ENCODE measurements at places on chromosomes 2 and 18.

- DNase-seq, result no peak
Observed at GRCh38 chr2:63287956-63288355, 237.3 kb downstream of the OTX1 start.

- no peak for DNase-seq
Observed at GRCh38 chr2:25402477-25402876, 60.8 kb upstream of the DNMT3A start.

- DNase-seq, result peak; percentile 13
Observed at GRCh38 chr2:62383846-62384245, 122.1 kb downstream of the TMEM17 start.

DNA sequence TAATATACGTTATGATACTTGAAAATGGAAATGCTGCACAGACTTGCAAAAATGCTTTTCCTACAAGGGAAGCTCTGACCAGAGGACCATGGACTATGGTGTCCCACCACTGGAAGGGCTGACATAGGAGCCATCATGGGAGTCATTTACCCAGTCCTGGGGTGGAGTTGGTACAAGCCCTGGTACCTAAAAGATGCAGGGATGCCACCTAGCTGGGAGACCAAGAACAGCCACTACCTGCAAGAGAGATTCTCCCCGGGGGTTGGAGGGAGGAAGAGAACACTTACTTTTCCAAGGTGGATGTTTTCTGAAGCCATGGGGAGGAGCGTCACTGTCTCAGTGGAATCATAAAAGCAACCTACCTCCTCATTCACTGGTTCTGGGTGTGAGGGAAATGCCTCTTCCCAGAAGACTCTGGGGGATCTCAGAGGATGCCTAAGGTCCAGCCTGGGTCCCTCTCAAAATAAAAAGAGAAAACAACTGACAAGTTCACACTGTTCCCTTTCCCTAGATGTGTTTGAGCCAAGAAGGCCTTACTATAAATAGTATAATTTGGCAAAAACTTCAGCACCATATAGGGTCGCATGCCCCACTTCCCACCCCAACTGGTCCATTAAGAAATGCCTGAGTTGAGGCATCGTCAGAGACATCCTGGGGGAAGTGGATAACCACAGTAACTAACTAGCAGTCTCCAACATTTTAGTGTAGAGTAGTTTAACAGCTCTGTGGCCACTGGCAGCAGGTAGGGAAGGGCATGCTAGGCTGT lies 39.9 kb downstream of the REEP1 start:
- peak; percentile 27 for DNase-seq

- DNase-seq, result no peak
Observed at GRCh38 chr2:80292474-80292873, 12.1 kb downstream of the LRRTM1 start.

DNA sequence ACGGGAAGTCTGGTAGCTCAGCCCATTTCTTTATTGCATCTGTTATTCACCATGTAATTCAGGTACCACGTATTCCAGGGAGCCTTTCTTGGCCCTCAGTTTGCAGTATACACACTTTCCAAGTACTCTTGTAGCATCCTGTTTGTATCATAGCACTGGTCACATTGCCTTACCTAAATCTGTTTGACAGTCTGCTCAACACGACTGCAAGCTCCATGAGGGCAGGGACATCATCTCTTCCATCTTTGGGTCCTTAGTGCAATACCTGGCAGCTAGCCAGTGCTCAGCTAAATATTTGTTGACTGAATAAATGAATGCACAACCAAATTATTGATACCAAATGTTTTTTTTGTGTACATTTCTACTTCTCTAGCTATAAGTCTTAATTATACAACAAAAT lies 11.2 kb upstream of the IL18R1 start:
- DNase-seq, result no peak

GRCh38 chr2:46769809-46770208 lies 145.8 kb downstream of the MCFD2 start:
- no peak for DNase-seq

DNA sequence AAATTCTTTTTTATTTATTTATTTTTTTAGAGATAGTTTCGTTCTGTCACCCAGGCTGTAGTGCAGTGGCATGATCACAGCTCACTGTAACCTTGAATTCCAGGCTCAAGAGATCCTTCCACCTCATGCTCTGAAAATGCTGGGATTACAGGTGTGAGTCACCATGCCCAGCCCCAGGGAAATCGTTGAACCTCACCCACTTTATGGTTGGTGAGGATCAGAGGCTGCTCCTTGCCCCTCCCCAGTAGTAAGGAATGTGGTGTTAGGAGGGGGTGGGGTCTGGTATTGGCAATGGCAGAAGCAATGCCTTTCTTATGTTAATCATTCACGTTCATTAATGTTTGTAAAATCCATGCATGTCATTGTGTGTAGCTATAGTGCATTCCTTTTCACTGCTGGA lies 161.9 kb downstream of the SUCLG1 start:
- no peak for DNase-seq

DNA sequence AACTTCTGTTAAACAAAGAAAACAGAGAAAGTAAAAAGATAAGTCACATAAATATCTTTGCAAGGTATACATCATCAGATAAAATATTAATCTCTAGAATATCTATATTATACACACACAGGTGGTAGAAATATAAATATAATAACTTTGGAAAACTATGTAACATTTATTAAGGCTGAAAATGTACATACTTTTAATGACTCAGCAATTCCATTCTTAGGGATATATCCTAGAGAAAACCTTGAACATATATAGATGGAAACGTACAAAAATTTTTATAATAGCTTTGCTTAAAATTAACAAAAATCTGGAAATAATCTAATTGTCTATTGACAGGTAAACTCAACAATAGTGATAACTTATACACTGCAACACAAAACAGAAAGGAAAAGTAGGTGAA lies 381.3 kb downstream of the GPD2 start:
- no peak for DNase-seq

DNA sequence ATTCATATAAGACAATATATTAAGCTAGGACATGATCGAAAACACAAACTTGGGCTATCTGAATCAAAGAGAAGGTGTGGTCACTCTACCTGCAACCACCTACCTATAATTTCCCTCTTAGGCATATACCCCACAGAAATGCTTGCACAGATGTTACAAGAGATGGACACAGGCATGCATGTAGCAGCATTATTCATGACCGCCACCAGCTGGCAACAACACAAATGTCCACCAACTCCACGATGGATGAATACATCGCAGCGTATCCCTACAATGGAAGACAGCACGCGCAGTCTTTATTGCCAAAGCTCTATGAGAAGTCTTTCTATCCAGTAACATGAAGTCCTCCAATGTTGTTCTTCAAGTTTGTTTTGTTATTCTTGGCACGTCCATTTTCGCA lies 90.8 kb downstream of the ARL4C start:
- peak; percentile 0 for DNase-seq

- no peak for DNase-seq
Observed at GRCh38 chr2:65766768-65767267, 334.4 kb upstream of the SPRED2 start.

GRCh38 chr2:158750458-158751125 lies 44.5 kb upstream of the DAPL1 start:
- no peak for DNase-seq

DNA sequence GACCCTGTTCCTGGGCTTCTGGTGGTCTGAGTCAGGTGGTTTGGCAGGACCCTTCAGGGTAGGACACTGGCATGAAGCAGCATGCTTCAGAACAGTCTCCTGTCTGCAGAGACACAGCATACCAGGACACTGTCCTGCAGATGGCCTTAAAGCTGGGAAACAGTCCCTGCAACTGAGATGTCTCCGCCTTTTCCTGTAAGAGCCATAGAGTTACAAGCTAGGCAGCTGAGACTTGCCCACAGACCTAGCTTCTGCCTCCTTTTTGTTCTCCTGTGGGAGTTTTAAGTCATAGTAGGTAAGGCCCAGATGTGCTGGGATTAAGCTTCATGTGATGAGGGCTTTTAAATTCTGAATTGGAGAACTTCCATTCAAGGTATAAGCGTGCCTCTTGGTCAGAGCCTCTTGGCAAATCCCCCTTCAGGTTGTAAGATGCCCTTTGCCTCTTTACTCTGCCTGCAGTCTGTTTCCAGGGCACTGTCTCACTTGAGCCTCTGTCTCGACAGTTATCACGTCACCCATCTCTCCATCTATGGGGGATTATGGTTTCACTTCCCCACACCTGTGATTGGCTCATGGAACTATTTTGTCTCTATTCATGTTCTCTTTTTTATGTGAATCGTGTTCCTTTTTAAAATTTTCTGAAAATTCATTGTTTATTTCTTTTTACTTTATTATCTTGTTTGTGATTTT lies 51.8 kb downstream of the COA5 start:
- no peak for DNase-seq

DNA sequence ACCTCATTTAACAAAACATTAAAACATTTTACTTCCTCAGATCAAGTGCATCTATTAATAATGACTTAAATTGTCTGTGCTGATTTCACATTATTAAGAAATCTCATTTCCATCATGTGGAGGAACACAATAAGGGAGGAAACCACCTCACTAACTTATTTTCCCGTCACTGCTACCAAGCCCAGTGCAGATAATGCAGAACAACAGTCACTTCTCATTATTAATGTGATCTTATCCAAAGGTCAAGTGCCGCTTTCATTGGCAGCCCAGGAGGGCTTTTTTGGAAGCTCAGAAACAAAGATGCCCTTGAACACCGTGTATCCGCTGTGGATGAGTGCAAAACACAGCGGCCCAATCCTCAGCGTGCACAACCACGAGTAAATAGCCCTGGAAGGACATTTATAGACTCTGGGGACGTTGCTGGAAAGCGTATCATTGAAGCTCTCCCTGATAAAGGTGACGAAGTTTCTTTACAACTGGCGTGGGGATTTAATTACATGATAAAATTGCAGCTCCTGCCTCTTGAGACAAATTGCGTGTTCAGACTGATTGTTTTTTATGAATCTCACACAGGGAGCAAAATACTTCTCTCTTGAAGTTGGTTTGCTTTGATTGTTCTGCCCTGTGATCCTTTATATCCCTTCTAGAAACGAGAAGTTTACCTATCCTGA lies 13.2 kb downstream of the ASB18 start:
- no peak for DNase-seq

GRCh38 chr18:61929881-61930640 lies 37.3 kb upstream of the RNF152 start:
- no peak for DNase-seq

DNA sequence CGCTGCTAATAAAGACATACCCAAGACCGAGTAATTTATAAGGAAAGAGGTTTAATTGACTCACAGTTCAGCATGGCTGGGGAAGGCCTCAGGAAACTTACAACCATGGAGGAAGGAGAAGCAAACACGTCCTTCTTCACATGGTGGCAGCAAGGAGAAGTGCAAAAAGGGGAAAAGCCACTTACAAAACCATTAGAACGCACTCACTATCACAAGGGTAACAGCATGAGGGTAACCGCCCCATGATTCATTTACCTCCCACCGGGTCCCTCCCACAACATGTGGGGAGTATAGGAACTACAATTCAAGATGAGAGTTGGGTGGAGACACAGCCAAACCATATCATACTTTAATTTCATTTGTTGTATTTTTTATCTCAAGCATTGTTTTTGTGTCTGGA lies 67.5 kb downstream of the ATP9B start:
- DNase-seq, result peak; percentile 26

- peak; percentile 27 for DNase-seq
Observed at GRCh38 chr2:164388511-164388910, 232.8 kb downstream of the GRB14 start.

DNA sequence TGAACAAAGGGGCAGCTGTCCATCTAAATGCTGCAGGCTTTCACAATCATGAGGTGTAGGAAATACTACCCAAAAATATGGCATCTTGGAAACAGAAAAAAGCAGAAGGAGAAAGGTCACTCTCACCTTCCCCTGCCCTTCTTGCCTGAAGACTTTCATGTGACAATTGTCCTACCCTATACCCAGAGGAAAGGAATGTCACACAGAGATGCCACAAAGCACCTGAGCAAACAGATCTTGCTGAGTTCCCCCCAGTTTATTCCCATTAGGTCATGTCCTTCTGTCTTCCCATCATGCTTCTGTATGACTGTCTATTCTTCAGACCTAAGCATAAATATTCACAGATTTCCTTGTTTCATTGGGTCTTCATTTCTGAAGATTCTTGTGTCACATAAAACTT lies 116.6 kb upstream of the MSH6 start:
- DNase-seq, result no peak

GRCh38 chr2:101558740-101559525 lies 84.0 kb upstream of the RFX8 start:
- no peak for DNase-seq

DNA sequence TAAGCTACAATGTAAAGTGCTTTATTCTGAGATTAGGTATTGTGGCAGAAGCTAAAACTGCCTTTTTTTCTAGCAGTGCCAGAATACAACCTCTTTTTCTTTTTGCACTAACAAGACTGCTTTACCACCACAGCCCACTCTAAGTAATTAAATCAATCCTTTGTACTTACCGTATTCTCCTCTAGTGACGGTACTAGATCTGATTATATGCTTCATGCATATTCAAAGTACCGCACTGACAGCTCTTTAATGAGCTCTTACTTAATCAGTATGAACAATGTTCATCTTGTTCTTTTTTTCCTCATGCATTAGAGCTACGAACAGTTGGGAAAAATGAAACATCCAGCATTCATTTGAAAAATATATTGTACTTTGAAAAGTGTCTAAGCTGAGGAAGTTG lies 16.1 kb upstream of the OTX1 start:
- DNase-seq, result no peak

DNA sequence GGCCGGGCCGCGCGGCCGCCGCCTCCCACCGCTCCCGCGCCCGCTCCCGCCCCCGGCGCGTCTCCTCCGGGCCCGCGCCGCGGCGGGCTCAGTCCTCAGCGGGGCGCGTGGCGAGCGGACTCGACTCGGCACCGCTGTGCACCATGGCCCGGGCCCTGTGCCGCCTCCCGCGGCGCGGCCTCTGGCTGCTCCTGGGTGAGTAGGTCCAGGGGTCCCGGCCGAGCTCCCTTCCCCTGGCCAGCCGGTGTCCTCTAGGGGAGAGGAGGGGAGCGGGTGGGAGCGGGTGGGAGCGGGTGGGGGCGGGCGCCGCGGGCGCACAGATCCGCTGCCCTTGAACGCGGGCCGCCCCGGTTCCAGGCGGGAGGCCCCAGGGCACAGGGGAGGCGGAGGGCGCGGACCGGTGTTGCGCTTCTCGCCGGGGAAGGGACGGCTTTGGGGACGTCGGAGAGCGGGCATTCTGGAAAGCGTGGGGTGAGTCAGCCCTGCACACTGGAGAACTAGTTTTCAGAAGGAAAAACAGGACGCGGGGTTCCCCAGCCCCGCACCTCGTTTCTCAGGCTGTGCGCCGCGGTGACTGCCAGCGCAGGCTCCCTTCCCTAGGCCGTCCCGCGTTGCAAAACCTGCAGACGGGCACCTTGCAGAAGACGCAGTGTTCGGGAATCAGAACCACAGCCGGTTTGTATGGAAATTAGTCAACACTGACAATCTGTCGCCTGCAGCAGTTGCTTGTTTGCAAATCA lies at the start of gene RAMP1:
TSS of gene RAMP1 (plus strand) at position 91 of the 740 bp plus-strand sequence. CDS start at position 144, 53 bp downstream.
- no peak for DNase-seq

All from OCI-M1 (cell line).